ENCODE measurements at places on chromosomes 6 and 20.

- no peak for DNase-seq
These were observed 5.8 kb upstream of the ZSCAN23 start for GRCh38 chr6:28449056-28449455.

DNA sequence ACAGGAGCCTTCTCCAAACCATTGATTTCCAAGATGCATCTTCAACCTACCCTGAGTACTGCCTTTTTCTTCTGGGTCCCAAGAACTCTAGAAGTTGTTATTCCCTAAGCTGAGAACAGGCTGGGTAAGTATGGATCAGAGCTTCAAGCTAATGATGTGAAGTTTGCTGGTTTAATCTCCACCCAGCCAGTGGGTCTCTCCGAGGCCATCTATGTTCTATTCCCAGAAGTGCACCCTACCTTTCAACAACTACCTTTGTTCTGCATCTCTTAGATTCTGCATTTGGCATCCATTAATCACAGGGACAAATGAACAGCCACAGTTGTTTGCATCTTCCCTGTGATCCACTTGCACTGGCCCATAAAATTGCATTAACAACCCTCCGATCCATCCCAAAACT, 246.2 kb downstream of the HIVEP2 start:
- no peak for DNase-seq

DNA sequence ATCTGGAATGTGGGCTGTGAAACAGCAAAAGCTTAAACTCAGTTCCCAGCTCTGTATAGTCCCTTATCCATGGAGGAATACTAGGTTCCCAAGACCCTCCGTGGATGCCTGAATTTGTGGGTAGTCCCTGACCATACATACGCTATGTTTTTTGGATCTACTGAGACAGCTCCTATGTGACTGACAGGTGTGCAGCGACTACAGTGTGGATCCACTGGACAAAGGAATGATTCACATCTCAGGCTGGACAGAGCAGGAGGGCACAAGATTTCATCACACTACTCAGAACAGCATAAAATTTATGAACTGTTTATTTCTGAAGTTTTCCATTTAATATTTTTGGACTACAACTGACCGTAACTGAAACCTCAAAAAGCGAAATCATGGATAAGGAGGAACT, 125.3 kb downstream of the MAP7 start:
- DNase-seq = no peak

DNA sequence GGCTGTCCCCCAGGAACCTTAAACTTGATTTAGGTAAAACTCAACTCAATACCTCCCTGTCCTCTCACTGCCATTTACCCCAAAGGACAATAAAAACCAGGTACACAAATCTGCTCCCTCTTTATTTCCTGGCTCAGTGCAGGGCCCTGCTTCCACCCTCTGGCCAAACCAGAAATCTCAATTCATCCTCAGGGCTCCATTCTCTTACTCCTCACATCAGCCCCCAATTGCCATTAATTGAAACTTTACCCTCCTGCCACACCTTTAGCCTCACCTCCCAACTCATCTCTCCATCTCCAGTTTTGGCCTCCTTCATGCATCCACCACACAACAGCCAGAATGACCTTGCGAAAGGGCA, 10.5 kb downstream of the ZBTB2 start:
- DNase-seq = no peak

- DNase-seq = no peak
These were observed 167.8 kb upstream of the RUNX2 start for GRCh38 chr6:45160305-45160704.

DNA sequence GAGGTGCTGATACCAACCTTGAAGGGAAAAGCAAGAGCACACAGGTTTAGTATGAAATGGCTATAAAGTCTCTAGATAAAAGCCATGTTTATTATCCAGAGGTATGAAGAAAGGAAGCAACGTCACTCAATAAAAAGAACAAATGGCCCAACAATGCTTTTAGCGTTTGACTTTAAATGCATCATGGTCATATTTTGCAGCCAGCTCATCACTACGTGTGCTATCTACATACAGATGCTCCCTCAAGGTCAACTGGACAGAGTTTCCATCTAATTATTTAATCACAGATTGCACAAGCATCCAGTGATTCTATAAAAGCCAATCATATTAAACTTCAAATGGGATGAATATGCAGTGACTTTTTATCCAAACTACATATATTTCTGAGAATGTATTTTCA, 127.6 kb upstream of the SYNDIG1 start:
- no peak for DNase-seq

GRCh38 chr20:2476742-2477615, 6.4 kb upstream of the SNRPB start:
- no peak for DNase-seq

- DNase-seq = no peak
These were observed 36.4 kb upstream of the SASH1 start for GRCh38 chr6:148306286-148306685.

DNA sequence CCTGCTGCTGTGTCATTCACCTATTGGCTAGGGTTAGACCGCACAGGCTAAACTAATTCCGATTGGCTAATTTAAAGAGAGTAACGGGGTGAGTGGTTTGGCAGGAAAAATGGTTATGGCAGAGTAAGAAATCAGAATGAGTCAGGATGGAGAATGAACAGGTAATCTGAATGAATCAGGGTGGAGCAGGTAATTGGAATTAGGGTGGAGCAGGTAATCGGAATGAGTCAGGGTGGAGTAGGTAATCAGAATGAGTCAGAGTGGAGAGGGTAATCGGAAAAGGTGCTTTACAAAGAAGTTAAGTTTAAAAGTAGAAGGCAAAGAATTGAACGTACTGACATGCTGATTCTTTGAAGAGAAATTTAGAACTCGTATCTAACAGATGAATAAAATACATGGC, 11.7 kb downstream of the SLC35A1 start:
- no peak for DNase-seq

DNA sequence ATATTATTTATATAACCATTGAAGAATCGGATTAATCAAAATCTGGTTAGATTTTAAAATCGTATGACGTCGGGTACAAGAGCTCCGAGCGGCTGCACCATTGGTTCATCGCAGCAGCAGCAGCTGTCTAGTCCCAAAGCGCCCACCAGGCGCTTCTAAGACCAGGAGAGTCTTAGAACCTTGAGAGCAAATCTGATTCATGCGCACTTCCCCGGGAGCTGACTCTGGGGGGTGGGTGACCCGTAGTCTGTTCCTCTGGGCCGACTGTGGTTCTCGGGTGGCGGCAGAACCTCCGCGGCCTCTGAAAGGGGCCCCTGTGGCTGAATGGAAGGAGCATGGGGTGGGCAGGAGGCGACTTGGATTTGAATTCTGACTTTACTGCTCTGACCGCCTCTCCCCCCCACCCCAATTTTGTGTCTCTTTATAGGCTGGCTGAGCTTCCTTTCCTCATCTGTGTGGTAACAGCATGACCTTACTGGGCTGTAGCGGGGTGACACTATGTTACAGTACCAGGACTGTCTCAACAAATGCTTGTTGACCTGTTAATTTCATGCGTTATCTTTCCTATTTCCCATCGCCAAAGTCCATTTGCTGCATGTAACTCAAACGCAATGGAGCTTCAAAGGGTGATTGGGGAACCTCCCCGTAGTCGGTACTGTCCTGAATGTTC, 119.7 kb downstream of the RTN4IP1 start:
- no peak for DNase-seq

GRCh38 chr6:135270676-135271536, 89.8 kb downstream of the MYB start:
- DNase-seq = peak; percentile 8

Measured in DMS79 (cell line).